ENCODE measurements at places on chromosomes 4 and X.

GRCh38 chr4:52612341-52612740, 46.8 kb downstream of the USP46 start:
- DNase-seq: no peak

DNA sequence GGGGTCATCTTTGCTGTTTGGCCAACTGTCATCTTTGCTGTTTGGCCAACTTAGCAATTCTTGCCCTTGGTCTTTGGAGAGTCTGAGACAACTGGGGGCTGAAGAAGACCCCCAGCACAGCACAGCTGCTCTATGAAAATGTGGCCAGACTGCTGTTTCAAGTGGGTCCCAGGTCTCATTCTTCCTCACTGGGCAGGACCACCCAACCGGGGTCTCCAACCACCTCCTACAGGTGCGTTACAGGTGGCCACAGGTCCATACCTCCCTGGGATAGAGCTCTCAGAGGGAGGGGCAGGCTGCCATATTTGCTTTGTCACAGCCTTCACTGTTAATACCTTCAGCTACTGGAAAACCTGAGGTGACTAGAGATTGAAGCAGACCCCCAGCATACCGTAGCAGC, 82.1 kb upstream of the TCEAL2 start:
- no peak for DNase-seq

DNA sequence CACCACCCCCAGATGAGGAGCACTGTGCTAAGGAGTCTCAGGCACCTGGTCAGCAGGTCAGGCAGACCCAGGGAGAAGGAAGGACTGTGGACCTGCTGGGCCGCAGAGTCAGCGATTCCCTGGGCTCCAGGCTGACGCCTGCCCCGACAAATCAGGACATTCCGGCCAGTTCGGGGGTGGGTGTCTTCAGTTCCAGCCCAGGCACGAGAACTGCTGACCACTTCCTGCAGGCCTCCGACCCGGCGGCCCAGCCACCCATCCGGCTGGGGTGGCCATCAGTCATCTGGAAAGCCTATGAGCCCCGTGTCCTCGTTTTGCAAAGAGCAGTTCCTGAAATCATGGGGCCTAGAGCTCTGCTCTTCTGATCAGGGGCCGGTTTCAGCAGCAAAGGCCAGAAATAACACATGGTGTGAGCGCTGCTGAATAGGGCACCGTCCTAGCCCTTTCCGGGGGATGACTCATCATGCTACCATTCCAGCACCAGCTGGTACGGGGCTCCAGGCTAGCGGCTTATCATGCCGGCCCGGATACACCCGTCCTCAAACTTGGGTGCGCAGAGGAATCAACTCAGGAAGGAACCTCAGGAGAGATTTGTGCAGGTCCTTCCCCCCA, 7.8 kb upstream of the SH3TC1 start:
- no peak for DNase-seq

DNA sequence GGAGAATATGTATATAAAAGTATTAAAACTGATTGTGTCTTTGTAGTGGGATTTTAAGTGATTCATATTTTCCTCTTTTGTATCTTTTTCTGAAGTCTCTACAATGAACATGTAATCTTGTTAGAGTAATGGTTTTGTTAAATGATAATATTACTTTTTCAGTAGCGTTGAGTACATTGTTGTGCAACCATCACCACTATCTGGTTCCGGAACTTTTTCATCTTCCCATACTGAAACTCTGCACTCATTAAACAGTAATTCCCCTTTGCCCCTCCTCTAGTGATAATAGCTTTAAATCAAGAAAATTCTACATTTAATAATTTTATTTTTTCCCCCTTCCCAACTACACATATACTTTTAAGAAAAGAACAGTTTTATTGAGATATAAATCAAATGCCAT, 23.3 kb downstream of the SHROOM3 start:
- DNase-seq: no peak

GRCh38 chr4:167616476-167616875, 382.2 kb upstream of the SPOCK3 start:
- no peak for DNase-seq

GRCh38 chr4:84597450-84597849, 14.5 kb downstream of the CDS1 start:
- DNase-seq: no peak

DNA sequence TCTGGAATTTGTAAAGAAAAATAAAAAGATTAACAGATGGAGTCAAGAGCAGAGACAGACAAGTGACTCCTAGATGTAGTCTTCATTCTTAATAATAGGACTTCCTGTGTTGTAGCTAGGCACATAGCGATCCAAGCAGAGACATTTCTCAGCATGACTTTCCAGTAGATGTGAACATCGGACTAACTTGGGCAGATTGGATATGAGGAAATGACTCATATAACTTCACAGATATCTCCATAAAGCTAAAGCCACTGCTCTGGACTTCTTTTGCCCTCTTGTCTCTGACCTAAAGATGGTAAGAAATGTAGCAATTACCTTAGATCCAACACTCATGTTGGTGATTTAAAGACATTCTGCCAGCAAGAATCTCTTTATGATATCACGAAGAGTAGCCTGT, 131.7 kb downstream of the EPHA5 start:
- no peak for DNase-seq

- no peak for DNase-seq
These were observed 87.4 kb downstream of the KIT start for GRCh38 chr4:54745031-54745770.

- DNase-seq: no peak
These were observed 152.4 kb upstream of the KIT start for GRCh38 chr4:54505362-54505761.

DNA sequence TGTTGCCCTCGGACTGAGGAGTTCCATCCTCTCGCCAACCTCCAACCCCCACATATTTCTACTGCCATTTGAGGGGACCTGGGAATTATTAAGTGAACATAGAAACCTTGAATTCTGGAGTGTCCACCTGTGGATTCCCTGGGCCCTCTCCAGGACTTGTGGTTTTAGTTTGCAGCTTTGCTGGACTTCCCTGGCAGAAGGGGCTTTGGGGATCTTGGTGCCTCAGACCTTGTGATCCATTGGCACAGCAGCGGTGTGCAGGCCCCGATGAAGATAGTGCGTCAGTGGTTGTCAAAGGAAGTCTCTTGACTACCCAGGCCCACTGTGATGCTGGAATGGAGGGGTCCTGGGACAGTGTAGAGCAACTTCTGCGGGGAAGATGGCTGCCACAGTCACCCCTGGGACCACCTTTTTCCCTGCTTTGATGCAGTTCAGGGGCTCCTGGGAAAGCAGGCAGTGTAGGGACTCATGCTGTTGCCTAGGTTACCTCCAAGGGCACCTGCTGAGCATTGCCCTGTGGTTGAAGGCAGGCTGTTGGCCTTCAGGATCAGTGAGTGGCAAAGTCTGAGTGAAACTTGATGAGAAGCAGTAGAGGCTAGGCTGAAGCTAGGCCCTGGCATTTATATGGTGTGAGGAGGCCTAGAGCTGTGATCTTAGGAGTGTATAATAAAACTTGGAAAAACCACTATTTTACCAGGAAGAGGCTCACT, 2.2 kb downstream of the SLC16A2 start:
- no peak for DNase-seq

GRCh38 chr4:78601013-78601412, 49.4 kb downstream of the ANXA3 start:
- no peak for DNase-seq

- no peak for DNase-seq
These were observed 50.2 kb upstream of the GRIA2 start for GRCh38 chr4:157170321-157170720.

All from T follicular helper cell (primary cell).